Right ventricle myocardium superior (tissue), 1 donor: ENCODE measurements at places on chromosomes 3 and 15.

DNA sequence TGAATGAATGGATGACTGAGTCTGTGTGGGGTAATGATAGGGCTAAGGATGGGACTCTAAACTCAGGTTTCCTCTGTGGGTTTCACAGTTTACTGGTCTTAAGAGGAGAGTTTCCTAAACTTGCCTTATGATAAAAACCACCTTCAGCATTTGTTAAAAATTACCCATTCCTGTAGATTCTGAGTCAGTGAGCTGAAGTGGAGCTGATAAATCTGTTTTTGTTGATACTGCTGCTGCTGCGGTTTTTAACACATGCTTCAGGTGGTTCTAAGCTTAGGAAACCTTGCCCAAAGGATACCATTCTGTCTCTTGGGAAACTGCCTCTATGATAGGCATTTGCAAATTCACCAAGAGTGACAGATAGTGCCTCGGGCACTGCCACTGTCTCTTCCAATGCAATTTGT lies 52.6 kb downstream of the MECOM start:
- DNase-seq, result no peak

DNA sequence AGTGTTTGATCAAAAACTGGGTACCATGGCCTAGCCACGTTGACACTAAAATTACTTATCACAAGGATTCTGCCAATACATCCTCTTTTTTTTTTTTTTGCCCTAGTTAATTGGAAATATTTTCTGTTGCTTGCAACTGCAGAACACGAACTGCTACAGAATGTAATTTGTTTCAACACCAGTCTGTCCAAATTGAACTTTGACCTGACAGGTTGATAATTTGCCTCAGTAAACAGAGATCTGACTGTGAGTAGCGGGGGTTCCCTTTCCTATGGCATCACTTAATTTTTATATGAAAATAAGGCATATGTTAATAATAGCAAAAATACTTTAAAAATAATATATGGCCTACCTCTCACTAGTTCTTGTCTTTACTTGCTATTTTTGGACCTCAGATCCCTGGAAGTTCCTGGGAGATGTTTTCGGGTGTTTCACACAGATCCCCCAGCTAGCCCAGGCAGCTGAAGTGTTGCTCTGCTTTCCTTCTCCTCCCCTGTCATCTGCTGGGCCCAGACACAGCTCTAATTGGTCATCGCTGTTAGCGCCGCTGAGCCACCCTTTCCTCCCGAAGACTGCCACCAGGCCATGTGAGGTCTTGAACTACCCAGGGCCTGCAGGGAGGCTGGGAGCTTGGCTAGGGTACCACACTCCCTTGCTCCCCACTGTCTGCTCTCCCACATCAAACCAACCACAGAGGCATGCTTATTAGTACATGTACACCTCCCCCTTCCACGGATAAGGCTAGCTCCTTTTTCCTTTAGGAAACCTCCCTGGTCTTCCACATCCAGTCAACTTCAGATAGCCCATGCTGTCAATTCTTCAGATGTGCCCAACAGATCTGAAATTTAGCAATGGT lies 89.8 kb upstream of the RNF7 start:
- no peak for DNase-seq

DNA sequence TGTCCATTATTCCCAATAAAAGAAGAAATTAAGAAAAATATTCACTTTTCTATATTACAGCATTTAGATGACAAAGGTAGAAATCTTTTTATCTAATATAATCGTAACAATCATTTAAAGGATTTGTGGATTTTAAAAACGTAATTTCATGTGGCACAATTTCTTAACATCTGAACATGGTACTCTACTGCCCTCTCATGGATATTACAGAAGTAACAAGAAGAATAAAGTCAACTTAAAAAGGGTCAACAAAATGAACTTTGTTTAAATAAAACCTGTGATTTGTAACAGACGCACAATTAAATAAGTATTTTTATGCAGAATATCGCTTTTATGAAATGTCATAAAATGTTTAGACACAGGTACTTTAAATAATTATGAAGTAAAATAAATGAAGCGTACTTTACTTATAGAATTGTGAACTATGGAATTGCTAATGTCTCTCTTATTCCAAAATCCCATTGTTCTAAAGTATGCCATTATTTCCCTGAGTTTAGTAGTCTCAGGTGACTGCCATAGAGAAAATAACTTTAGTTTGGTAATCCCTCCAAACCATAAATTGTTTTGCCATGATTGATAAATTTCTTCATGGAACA lies 366.8 kb upstream of the ZNF385D start:
- DNase-seq, result no peak

DNA sequence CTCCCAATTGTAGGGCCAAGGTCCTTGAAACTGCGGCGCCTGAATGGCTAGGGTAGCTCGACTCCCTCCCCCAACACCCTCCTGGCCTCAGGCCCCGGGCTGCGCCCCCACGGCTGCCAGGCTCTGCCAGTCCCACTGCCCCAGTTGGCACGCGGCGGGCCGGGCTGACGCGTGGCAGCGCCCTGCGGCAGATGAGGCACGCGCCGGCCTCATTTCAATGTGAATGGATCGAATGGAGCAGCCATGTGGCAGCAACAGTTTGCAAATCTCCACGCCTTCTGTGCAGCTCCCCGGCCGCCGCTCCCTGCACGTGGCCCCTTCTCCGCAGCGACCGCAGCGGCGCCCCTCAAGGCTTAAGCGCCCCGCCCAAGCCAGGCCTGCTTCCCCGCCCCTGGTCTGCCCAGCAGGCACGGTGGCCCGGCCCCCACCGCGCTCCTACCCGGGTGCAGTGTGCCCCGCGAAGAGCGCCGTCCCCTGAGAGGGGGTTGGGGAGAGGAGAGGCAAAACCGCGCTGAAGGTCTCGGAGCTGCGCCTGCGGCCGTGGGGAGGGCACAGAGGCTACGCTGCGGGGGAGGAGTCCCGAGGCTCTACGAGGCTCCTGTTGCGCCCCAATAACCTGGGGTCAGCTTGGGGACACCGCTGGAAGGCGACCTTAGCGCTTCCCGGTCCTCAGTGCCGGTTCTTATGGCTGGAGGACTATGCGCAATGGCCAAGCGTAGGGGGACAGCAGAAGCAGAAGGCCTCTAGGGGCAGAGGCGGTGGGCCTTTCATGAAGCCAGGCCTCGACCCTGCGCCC lies 3.1 kb upstream of the DLL4 start:
- DNase-seq, result no peak

GRCh38 chr15:78415284-78415683 lies 22.7 kb upstream of the IREB2 start:
- DNase-seq, result no peak

DNA sequence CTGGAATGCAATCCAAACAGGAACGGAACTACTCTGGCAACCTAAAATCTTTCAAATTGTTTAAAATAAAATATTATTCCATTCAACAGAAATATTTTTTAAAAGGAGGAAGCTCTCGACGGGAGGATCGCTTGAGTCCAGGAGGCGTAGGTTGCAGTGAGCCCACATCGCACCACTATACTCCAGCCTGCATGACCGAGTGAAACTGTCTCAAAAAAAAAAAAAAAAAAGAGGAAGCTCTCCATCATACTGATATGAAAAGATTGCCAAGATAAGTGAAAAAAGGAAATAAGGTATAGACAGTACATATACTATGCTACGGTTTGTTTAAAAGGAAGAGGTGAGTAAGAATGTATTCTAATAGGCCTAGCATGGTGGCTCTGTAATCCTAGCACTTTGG lies 3.6 kb downstream of the RAD18 start:
- DNase-seq, result no peak

GRCh38 chr3:171393032-171393744 lies 67.0 kb downstream of the TNIK start:
- no peak for DNase-seq

DNA sequence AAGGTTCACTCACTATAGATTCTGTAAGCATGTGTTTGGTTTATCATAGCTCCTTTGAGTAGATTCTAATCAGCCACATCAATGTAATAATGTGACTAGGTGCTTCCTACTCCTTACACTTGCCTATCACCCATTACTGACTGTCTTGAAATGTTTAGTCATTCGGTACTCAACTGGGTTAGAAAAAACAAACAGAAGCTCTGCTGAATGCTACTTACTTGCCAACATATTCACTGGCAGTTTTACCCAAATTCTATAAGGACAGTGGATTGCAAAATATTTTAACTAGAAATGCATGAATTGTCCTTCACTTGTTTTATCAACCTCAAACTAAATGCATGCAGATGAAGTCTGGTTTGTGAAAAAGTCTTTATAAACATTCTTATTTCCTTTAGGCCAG lies 352.1 kb upstream of the ALCAM start:
- no peak for DNase-seq

- DNase-seq, result no peak
Observed at GRCh38 chr3:175068587-175068986, 209.5 kb downstream of the NAALADL2 start.

GRCh38 chr15:61128896-61129295 lies 100.2 kb downstream of the RORA start:
- DNase-seq, result no peak

DNA sequence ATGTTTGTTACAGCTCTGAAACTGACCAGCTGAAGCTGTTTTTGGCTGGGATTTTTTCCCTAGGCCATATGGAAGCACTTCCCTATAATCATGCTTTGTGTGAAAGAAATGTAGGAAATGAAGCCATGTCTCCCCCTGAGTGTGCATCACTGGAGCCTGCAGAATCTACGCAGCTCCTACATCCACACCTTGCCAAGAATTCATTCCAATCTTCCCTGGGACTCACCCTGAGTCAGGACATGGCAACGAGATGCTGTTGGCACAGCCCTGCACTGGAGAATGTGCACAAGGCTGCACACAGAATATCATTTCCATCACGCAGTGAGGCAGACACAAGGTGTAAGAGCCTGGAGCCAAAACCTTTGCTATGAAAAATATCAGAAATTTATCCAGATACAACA lies 189.5 kb downstream of the ADAMTSL3 start:
- DNase-seq, result peak; percentile 61

GRCh38 chr15:79332824-79333510 lies 22.1 kb downstream of the TMED3 start:
- no peak for DNase-seq

DNA sequence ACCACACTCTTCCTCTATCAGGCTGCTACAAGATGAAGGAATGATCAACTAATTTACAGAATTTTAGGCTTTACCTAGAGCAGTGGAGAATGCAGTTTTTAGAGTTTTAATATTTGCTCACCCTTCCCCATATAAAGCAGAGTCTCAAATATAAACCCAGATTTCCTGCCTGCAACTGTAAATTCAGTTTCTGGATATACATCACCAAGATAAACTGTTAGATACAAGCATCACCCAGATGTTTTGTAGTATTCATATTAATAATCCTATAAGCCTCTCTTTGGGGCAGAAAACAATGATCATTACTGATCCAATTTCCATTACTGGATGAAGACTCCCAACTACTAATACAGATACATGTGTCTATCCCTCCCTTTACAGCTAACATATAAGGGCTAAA lies 205.9 kb downstream of the TNIK start:
- DNase-seq, result no peak

- no peak for DNase-seq
Observed at GRCh38 chr3:150631515-150632221, 28.5 kb downstream of the SELENOT start.

- peak; percentile 71 for DNase-seq
Observed at GRCh38 chr3:30681649-30682211, 75.3 kb downstream of the TGFBR2 start.

- DNase-seq, result no peak
Observed at GRCh38 chr15:101520395-101520794, 30.9 kb upstream of the PCSK6 start.

DNA sequence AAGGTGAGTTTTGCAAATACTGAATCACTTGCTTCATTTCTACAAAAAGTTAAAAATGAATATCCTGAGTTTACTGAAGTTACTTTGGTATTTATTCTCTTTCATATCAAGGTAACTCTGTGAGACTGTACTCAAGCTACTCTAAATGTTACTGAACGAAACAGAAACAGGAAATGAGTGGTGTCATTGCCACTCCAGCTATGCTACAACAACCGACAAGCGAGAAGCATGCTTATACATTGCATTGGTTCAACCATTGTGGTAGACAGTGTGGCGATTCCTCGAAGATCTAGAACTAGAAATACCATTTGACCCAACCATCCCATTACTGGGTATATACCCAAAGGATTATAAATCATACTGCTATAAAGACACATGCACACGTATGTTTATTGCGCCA lies 313.2 kb upstream of the THBS1 start:
- no peak for DNase-seq

- no peak for DNase-seq
Observed at GRCh38 chr15:52150871-52151270, 38.3 kb upstream of the BCL2L10 start.

- no peak for DNase-seq
Observed at GRCh38 chr3:31251083-31251482, 281.6 kb upstream of the STT3B start.

- DNase-seq, result no peak
Observed at GRCh38 chr3:36418296-36418695, 38.0 kb downstream of the STAC start.

DNA sequence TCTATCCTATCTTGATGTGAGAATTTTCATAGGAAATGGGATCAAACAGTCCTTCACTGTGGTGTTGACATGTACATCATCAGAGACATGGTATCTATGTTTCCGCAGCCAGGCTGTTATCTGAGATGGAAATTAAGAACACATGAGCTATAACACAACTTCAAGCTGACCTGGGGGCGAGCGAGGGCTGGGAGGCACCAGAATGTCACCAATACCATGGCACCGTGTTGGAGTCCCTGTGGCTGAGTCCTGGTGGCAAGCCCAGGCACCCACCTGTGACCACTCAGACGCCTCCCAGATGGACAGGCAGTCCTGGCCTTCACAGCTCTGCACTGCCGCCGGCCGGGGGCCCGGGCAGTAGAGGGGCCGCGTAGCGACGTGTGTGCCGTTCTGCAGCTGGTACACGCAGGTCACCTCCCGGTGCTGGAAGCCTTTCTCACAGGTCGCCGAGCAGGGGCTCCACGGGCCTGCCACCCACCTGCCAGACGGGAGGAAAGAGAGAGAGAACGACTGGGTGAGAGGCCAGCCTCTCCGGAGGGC lies 263.9 kb upstream of the LYSMD4 start:
- DNase-seq, result no peak

- DNase-seq, result no peak
Observed at GRCh38 chr3:177221744-177222143, 24.5 kb upstream of the TBL1XR1 start.

- DNase-seq, result no peak
Observed at GRCh38 chr3:171013822-171014748, 12.4 kb downstream of the SLC2A2 start.

GRCh38 chr3:111904376-111905241 lies 45.5 kb downstream of the PHLDB2 start:
- DNase-seq, result no peak

GRCh38 chr15:51634591-51635198 lies 12.1 kb upstream of the DMXL2 start:
- no peak for DNase-seq

- no peak for DNase-seq
Observed at GRCh38 chr3:177224414-177224813, 27.1 kb upstream of the TBL1XR1 start.

GRCh38 chr15:52652984-52653383 lies 26.2 kb downstream of the ATOSA start:
- DNase-seq, result no peak

- no peak for DNase-seq
Observed at GRCh38 chr3:78459796-78460195, 1308.0 kb downstream of the ROBO1 start.

GRCh38 chr3:14253022-14253706 lies 74.5 kb downstream of the LSM3 start:
- DNase-seq, result no peak

- DNase-seq, result no peak
Observed at GRCh38 chr3:157107037-157107436, 52.9 kb downstream of the CCNL1 start.
